DMS79 (cell line): ENCODE measurements at places on chromosomes 6 and 20.

DNA sequence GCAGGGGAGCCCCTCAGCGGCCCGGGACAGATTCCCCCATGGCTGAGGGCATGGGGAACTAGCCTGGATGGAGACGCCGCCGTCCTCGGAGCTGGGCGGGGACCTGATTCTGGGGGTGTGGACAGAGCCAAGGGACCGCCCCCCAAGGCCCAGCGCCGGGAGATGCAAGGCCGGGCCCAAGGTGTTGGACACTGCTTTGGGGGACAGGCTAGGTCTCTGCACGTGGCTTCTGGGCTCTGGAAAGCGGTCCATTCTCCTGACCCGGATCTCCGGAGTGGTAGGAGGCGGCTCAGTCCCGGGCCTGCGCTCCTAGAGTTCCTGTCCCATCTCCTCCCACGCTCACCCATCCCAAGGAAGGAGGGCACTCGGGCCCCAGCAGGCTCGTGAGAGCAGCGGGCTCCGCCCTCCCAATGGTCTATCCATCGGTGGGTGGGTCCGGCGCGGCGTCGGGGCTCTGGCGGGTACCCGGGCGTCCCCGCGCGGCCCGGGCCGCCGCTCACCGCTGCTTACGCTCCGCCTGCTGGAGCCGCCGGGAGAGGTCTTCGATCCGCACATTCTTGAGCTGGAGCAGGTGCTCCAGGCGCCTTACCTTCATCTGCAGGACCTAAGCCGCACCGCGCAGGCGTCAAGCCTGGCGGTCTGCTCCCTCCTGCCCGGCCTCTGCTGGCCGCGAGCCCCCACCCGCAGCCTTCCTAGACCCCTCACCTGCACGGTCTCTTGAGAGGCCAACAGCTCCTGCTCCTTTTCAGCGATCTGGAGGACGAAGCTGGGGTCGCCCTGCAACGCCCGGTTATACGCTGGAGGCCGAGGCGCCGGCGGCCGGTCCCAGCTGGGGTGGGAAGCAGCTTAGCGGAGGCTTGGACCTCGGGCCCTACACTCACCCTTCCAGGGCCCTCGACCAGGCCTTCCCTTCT, 3.3 kb downstream of the SPEF1 start:
- peak; percentile 46 for DNase-seq

GRCh38 chr6:160035693-160036330, 66.9 kb downstream of the IGF2R start:
- no peak for DNase-seq

DNA sequence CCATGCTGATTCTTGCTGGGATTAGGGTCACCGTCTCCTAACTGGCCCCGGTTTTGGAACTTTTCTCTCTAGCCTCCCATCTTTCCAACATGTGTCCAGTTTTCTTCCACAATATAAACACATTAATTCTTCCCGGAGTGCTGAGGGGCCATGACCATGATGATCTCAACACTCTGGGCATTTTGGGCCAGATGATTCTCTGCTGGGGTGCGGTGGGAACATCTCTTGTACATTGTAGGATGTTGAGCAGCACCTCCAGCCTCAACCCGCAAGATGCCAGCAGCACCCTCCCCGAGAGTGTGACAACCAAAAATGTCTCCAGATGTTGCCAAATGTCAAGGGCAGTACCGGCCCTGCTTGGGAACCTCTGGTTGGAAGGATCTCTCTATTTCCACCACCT, 164.8 kb downstream of the TFAP2C start:
- no peak for DNase-seq

- DNase-seq, result no peak
These were observed 78.8 kb downstream of the SLC24A3 start for GRCh38 chr20:19291024-19291817.

DNA sequence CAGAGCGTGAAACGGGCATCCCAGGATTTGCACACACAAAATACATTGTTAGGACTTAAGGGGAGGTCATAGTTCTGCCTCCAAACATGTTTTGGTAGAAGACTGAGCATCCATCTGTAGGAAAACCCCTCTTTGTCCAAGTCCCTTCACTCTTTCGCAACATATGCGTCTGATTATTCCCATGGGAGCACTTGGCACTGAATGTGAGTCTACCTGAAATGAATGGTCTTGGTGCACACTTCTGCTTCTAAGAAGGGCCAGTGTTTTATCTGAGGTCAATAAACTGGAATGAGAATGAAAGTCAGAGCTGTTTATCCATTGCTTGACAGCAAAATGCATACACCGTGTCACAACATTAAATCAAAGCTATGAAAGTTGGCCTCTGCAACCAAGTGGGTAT, 33.0 kb downstream of the GJA10 start:
- no peak for DNase-seq

- no peak for DNase-seq
These were observed 63.9 kb downstream of the PTPN1 start for GRCh38 chr20:50574108-50574507.

GRCh38 chr6:69061066-69061465, 426.0 kb downstream of the ADGRB3 start:
- no peak for DNase-seq

GRCh38 chr6:53702316-53702715, 36.8 kb upstream of the KLHL31 start:
- no peak for DNase-seq

DNA sequence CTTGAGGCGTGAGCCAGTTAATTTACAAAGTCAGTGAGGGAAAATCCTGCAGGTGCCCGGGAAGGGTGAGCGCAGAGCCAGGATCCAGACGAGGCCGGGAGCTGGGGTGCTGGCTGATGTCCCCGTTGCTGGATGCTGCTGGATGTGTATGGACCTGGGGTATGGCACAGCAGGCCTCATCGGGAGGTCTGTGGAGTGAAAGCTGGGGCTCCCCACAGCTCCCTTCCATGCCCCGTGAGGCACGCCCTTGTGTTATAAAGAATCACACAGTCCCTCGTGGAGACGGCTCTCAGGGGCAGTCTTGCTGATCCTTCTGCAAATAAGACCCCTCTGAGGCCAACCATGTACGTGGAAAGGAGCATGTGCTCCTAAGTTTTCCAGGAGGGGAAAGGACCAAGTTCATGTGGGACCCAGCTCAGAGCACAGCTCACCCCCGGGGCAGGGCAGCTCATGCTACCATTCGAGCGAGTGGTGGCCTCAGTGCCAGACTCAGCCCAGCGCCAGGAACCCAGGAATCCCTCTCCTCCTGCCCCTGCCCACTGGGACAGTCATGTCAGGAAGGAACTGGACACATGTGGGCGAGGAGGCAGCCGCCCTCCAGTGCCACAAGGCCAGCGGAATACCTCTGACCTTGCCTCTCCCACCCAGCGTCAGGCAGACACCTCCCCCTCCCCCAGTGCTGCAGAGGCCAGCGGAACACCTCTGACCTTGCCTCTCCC, 97.5 kb downstream of the CDH4 start:
- DNase-seq, result no peak

DNA sequence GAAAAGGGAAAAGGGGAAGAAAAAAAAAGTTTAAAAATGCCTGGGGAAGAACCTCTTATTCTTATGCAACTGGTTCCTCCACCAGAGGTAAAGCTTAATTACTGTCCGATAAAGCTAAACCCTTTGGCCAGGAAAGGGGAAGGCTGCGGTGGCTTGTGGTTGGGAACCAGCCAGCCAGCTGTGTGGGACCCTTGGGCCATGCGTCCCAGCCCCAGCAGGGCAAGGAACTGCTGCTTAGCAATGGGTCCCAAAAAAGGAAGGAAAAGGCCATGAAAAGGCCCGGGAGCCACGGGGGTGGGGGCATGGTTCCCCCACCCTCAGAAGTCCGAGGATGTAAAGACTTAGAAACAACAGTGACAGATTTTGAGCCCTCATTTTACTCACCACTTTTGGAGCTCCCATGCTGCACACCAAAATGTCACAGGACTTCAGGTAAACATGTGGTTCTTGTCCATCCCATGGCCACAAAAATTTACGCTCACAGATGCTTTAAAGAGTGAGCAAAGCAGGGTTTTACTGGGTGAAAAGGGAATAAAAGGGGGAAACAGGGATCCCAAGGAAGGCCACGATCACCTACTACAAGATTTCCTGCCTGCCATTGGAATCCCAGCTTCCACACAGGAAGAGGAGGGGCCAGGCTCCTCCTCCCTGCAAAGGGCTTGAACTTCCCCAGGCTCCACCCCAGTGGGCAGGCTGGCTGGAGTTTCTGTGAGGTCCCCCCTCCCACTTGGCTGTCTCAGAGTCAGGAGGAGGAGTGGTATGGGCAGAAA, 1234.7 kb upstream of the GJE1 start:
- no peak for DNase-seq

DNA sequence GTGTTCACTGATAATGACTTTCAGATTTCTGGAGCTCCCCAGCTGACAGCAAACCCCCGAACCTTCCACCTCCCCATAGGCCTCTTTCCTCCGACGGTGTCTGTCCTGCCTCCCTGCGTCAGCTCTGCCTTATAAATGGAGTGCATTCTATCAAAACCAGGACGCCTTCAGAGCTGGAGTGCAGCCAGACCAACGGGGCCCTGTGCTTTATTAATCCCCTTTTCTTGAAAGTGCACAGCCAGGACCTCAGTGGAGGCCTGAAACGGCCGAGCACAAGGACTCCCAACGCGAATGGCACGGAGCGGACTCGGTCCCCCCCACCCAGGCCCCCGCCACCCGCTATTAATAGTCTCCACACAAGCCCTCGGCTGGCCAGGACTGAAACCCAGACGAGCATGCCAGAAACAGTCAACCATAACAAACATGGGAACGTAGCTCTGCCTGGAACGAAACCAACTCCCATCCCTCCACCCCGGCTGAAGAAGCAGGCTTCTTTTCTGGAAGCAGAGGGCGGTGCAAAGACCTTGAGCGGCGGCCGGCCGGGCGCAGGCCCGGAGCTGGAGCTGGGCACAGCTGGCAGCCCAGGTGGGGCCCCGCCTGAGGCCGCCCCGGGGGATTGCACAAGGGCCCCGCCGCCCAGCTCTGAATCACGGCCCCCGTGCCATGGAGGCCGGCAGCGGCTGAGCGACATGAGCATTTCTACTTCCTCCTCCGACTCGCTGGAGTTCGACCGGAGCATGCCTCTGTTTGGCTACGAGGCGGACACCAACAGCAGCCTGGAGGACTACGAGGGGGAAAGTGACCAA, 42.3 kb upstream of the NAA20 start:
- peak; percentile 51 for DNase-seq

- no peak for DNase-seq
These were observed 167.3 kb downstream of the TRMT11 start for GRCh38 chr6:126153661-126154060.

DNA sequence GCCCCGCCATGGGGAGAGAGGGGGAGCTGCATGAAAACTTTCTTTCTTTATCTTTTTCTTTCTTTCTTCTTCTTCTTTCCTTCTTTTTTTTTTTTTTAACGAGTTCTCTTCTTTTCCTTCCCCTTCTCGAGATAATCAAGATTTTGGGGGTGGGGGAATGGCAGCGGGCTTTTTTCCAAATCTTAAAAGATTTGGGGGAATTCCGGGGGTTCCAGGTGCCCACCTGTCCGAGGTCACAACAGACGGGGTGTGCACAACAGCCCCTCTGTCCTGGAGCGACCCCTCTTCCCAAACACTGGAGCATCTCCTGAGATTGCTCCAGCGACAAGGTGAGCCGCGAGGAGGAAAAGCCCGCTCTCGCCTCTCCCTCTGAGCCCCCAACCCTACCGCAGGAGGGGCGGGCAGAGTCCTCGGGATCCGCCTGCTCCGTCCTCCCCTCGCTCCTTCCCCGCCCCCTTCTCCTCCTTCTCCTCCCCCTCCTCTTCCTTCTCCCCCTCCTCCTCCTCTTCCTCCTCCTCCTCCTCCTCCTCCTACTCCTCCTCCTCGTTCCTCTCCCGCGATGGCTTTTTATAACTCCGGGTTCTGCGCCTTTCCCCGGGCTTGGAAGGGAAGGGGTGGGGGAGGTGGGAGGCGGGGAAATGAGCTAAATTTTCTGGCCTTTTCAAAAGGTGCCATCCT, 689 bp upstream of the KCNB1 start:
- no peak for DNase-seq

GRCh38 chr6:80217794-80218193, 111.3 kb downstream of the BCKDHB start:
- no peak for DNase-seq

GRCh38 chr6:100202417-100203194, 208.6 kb upstream of the MCHR2 start:
- DNase-seq, result no peak

GRCh38 chr6:22363714-22364239, 66.9 kb upstream of the PRL start:
- no peak for DNase-seq

- peak; percentile 42 for DNase-seq
These were observed 1.6 kb upstream of the HEY2 start for GRCh38 chr6:125747589-125748405.

DNA sequence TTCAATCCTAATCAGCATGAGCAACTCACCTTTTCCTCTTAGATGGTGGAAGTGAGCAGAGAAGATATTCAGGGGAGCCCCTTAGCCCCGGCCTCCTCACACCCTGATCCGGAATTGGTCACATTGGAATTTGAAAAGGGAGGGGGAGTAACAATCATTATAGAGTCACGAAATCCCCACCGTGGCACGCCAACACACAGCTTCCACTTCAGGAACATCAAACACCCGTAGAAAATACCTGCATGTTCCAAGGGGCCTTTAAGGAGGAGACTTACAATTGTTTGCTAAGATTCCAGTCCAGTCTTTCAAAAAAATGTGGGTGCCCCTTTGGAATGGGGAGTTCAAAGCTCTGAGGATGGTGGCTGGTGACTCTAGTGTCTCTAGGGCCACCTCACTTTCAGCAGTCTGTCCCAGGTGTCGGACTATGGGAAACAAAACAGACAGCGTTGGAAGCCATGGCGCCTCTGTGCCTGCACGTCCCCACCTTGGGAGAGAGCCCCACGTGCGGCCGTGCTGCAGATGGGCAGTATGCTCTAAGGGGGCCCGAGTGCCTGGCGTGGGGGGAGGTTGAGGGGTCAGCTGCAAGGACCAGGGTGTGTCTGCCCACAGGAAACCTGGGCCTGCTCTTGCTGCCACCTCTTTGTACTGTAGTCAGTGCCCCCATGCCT, 2.4 kb downstream of the CD93 start:
- no peak for DNase-seq

GRCh38 chr20:12955611-12956010, 53.2 kb upstream of the SPTLC3 start:
- DNase-seq, result no peak

- DNase-seq, result no peak
These were observed 74.8 kb upstream of the NEDD9 start for GRCh38 chr6:11307226-11307625.

DNA sequence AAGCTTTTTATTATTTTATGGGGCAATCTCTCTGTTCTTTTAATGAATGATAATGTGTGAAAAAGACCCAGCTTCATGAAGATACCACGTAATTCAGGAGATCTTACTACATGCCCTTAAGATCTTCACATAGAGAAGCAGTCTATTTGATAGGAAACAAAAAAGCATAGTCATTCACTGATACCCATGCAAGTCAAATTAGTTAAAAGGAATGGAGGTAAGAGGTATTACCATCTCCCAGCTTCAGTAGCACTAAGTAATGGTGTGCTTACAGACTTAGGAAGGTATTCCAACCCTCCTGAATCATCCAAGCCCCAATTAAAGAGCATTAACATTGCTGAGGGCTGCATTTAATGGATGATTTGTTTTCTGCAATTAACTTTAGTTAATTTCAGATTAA, 364.7 kb downstream of the SYNE1 start:
- DNase-seq, result no peak

DNA sequence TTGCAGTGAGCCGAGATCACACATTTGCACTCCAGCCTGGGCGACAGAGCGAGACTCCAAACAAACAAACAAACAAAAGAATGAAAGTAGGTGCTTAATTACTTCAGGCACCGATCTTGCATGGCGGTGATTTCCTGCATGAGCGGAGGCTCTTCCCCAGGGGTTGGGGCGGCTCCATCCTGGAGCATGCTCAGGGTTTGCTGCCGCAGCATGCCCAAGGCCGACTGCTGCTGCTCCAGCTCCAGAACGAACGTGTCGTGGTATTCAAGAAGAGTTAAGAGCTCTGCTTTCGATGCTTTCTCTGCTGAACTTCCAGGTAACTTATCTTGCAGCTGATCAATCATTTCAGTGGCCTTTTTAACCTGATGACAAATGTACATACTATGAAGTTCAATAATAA, 313.8 kb downstream of the SYNE1 start:
- no peak for DNase-seq
